Left ventricle myocardium inferior (tissue), 1 donor: ENCODE measurements at places on chromosomes 2 and 18. TPM values are rescaled to one million over a fixed set of nuclear protein-coding genes. Genes with fewer than 3 reads are reported as not detected.

Gene AOX1
- 3.6 TPM for total RNA-seq

Gene PARD3B
- 9.1 TPM for total RNA-seq

Gene AGFG1
- total RNA-seq = 50.4 TPM

Gene SRD5A2
- total RNA-seq = not detected

Gene ALPG
- not detected for total RNA-seq

Gene FN1
- 154 TPM for total RNA-seq

Gene RND3
- total RNA-seq = 26.9 TPM

Gene ANTXR1
- 23.3 TPM for total RNA-seq

Gene C2orf78
- total RNA-seq = not detected

Gene ACTG2
- 1.6 TPM for total RNA-seq

Gene MC2R
- not detected for total RNA-seq

Gene LCT
- total RNA-seq = not detected

Gene RAB6C
- total RNA-seq = 0.16 TPM

Gene REG3G
- not detected for total RNA-seq

- no peak for DNase-seq
- H3K27me3 ChIP-seq = no peaks in the 10 kb centered on the region
- H3K4me1 ChIP-seq = peaks cover 19% of the 10 kb centered on the region
- no peak overlapping the region for H3K27ac ChIP-seq
These were observed 16.6 kb downstream of the ITGB1BP1 start for GRCh38 chr2:9406529-9407362.

- no peaks in the 10 kb centered on the region for H3K4me1 ChIP-seq
- no peaks in the 10 kb centered on the region for H3K27me3 ChIP-seq
- H3K36me3 ChIP-seq = no peaks in the 10 kb centered on the region
- no peak for DNase-seq
- no peak overlapping the region for H3K4me3 ChIP-seq
- H3K27ac ChIP-seq = no peak overlapping the region
These were observed 396.9 kb upstream of the LRATD1 start for GRCh38 chr2:14235667-14236066.

DNA sequence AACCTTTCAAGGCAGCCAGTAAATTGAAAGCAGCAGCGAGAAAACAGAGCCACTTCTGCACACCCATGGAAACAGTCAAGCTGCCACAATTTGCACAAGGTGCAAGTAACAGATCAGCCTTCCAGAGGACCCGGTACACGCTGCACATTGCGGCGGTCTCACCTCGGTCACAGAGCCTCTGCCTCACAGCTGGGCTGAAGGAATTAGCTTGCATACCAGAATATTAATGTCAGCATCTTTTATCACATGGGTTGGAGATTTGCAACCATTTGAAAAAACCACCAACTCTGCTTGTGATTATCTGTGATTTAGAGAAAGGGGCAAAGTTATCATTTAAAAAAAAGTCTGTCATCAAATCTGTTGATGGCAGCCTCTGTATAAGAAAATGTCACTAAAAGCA is 330.5 kb upstream of the TCF4 start:
- H3K27me3 ChIP-seq = no peaks in the 10 kb centered on the region
- H3K4me3 ChIP-seq = no peak overlapping the region
- no peaks in the 10 kb centered on the region for H3K36me3 ChIP-seq
- no peaks in the 10 kb centered on the region for H3K4me1 ChIP-seq

- no peak overlapping the region for H3K27ac ChIP-seq
- H3K4me1 ChIP-seq = peaks cover 36% of the 10 kb centered on the region
- no peak for DNase-seq
- no peak overlapping the region for H3K4me3 ChIP-seq
These were observed 46.5 kb downstream of the SMAD4 start for GRCh38 chr18:51076503-51076902.

GRCh38 chr2:226426292-226426736 is 373.3 kb downstream of the IRS1 start:
- H3K27me3 ChIP-seq = no peaks in the 10 kb centered on the region
- no peaks in the 10 kb centered on the region for H3K36me3 ChIP-seq
- DNase-seq = no peak
- H3K4me1 ChIP-seq = no peaks in the 10 kb centered on the region

- no peak for DNase-seq
- H3K27ac ChIP-seq = no peak overlapping the region
- H3K27me3 ChIP-seq = peaks cover 13% of the 10 kb centered on the region
- H3K4me3 ChIP-seq = no peak overlapping the region
- no peaks in the 10 kb centered on the region for H3K4me1 ChIP-seq
These were observed 571.0 kb downstream of the TSN start for GRCh38 chr2:122326471-122326870.

GRCh38 chr18:13545955-13546354 is 180.4 kb downstream of the FAM210A start:
- no peak overlapping the region for H3K4me3 ChIP-seq
- no peaks in the 10 kb centered on the region for H3K27me3 ChIP-seq
- H3K4me1 ChIP-seq = peaks cover 72% of the 10 kb centered on the region
- H3K27ac ChIP-seq = no peak overlapping the region
- no peaks in the 10 kb centered on the region for H3K36me3 ChIP-seq

- no peak for DNase-seq
- H3K27me3 ChIP-seq = peaks cover 23% of the 10 kb centered on the region
- H3K4me3 ChIP-seq = no peak overlapping the region
- H3K4me1 ChIP-seq = peaks cover 45% of the 10 kb centered on the region
- H3K27ac ChIP-seq = peak overlapping the region; percentile 83
These were observed 4.8 kb downstream of the APOB start for GRCh38 chr2:21039080-21039556.

DNA sequence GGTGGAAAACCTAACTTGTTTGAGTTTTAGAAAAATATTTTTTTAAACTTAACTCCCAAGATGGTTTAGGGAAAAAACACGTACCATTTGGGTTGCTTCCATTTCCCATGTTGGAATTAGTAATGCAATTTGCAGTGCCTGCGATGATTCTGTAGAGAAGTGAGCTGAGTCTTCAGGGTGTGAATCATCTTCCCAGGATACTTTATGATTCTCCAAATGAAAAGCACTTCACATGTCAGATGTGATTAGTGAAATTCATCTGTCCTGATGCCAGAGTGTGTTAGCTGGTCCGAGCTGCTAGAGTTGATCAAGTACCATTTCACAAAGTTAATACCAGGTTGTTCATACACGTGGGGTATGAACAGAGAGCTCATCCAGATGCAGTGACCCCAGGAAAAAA is 59.1 kb downstream of the ACOXL start:
- H3K27ac ChIP-seq = no peak overlapping the region
- no peak for DNase-seq
- H3K27me3 ChIP-seq = peaks cover 12% of the 10 kb centered on the region
- H3K36me3 ChIP-seq = no peaks in the 10 kb centered on the region
- H3K4me3 ChIP-seq = no peak overlapping the region

GRCh38 chr18:46072959-46073358 is 899 bp upstream of the PSTPIP2 start:
- peaks cover 8% of the 10 kb centered on the region for H3K36me3 ChIP-seq
- H3K27ac ChIP-seq = no peak overlapping the region
- H3K4me1 ChIP-seq = peaks cover 38% of the 10 kb centered on the region
- no peak for DNase-seq
- H3K27me3 ChIP-seq = no peaks in the 10 kb centered on the region
- H3K4me3 ChIP-seq = peak overlapping the region; percentile 76

DNA sequence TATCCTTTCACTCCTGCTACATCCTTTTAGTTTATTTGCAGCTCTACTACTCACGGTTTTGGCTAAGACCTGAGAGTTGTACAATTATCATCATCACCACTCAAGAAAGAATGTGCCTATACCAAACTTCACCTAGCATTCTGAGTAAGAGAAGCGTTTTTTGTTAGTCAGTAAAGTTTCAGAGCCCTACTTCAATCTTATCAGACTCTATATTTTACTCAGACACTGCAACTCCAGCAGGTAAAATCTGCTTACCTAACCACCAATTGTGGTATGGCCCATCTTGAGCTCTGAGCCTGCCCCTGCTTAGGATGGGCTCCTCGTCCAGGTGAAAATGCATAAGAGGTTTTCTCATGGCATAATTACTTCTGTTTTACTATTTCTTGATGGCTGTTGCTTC is 37.1 kb downstream of the ICOS start:
- no peak for DNase-seq
- no peak overlapping the region for H3K27ac ChIP-seq

GRCh38 chr18:13572721-13573120 is 153.6 kb downstream of the FAM210A start:
- H3K36me3 ChIP-seq = no peaks in the 10 kb centered on the region
- H3K27me3 ChIP-seq = no peaks in the 10 kb centered on the region
- peaks cover 12% of the 10 kb centered on the region for H3K4me1 ChIP-seq
- no peak for DNase-seq
- H3K27ac ChIP-seq = no peak overlapping the region

GRCh38 chr18:35458677-35459441 is 38.9 kb downstream of the INO80C start:
- H3K4me1 ChIP-seq = peaks cover 64% of the 10 kb centered on the region
- peak overlapping the region; percentile 82 for H3K27ac ChIP-seq
- H3K27me3 ChIP-seq = no peaks in the 10 kb centered on the region
- no peaks in the 10 kb centered on the region for H3K36me3 ChIP-seq
- no peak overlapping the region for H3K4me3 ChIP-seq

DNA sequence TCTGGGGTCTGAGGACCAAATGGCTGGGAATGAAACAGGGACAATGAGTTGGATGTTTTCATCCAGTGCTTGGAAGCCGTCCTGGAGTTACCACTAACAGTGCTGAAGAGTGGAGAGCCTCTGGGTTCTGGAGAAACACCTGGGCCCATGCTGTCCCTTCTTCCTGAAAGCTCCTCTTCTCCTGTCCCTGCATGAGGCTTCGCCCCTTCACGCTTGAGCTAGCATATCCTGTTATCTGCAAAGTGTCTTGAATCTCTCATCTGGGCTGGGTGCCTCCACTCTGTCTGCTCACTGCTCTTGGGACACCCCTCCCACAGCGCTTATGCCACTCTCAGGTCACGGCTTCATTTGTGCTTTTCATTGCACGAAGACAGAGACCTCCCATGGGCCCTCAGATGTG is 154.5 kb downstream of the MYCN start:
- DNase-seq = no peak
- peaks cover 7% of the 10 kb centered on the region for H3K4me1 ChIP-seq
- H3K27ac ChIP-seq = no peak overlapping the region

- no peak for DNase-seq
- H3K27ac ChIP-seq = no peak overlapping the region
- H3K36me3 ChIP-seq = no peaks in the 10 kb centered on the region
- H3K4me1 ChIP-seq = no peaks in the 10 kb centered on the region
- no peak overlapping the region for H3K4me3 ChIP-seq
These were observed 341.9 kb upstream of the SALL3 start for GRCh38 chr18:78637442-78638402.

GRCh38 chr18:73366713-73367112 is 498.9 kb upstream of the NETO1 start:
- H3K27ac ChIP-seq = no peak overlapping the region
- H3K36me3 ChIP-seq = no peaks in the 10 kb centered on the region
- H3K4me3 ChIP-seq = no peak overlapping the region
- DNase-seq = no peak
- no peaks in the 10 kb centered on the region for H3K4me1 ChIP-seq

GRCh38 chr18:31609886-31610285 is 18.2 kb downstream of the TTR start:
- H3K27me3 ChIP-seq = no peaks in the 10 kb centered on the region
- H3K27ac ChIP-seq = no peak overlapping the region
- DNase-seq = no peak
- H3K4me3 ChIP-seq = no peak overlapping the region
- no peaks in the 10 kb centered on the region for H3K36me3 ChIP-seq

DNA sequence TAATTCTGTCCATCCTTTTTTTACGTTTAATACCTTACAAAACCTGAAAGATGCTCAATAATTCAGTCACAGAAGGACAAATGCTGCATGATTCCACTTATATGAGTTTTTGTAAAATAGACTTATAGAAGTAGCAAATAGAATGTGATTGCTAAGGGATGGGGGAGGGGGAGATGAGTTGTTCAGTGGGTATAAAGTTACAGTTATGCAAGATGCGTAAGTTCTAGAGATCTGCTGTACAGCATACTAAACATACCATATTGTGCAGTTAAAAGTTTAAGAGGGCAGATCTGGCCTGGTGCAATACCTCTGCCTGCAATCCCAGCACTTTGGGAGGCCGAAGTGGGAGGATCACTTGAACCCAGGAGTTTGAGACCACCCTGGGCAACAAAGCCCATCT is 78.8 kb downstream of the TET3 start:
- H3K27me3 ChIP-seq = no peaks in the 10 kb centered on the region
- no peak overlapping the region for H3K27ac ChIP-seq
- DNase-seq = no peak
- peaks cover 8% of the 10 kb centered on the region for H3K4me1 ChIP-seq

GRCh38 chr2:234047361-234047760 is 3.1 kb upstream of the SPP2 start:
- no peaks in the 10 kb centered on the region for H3K4me1 ChIP-seq
- no peak overlapping the region for H3K27ac ChIP-seq
- H3K4me3 ChIP-seq = no peak overlapping the region

DNA sequence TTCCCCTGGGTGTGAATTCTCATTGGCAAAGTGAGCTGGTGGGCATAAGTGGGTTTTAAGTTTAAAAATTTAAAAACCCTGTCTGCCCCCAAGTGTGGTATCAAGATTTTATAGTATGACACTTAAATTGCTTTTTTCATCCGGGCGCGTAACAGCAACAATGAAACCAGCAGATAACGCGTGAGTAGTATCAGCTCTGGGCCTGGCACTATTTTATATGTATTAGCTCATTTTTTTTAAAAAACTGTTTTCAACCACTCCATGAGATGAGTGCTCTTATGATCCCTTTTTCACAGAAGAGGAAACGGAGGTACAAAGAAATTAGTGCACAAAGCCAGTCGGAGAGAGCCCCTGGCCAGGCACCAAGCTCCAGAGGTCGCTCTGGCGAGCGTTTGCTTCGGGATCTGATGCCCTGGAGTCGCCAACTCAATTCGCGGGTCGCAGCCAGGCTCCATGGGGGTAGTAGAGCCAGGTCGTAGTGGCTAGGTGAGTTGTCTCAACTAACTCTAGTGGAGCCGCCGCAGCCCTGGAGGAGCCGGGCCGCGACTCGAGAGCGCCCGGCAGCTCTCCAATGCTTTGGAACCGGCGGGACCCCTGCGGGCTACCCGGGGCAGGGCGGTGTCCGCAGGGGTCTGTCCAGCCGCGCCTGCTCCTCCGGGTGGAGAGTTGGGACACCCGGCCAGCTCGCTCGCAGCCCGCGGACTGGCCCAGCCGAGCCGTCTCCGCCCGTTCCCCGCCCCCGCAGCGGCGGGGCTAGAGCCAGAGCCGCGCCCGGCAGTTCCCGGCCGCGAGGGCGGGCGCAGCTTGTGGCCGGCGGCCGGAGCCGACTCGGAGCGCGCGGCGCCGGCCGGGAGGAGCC is at the start of gene IL1R1:
Gene IL1R1, plus strand, starts transcription at position 777 of the 859 bp plus-strand sequence. CDS start 14,979 bp downstream, outside the sequence.
- H3K27me3 ChIP-seq = no peaks in the 10 kb centered on the region
- H3K27ac ChIP-seq = peak within 1 kb of the TSS; percentile 93
- peaks cover 19% of the 10 kb centered on the region for H3K36me3 ChIP-seq

- no peak for DNase-seq
- no peak overlapping the region for H3K4me3 ChIP-seq
- H3K27ac ChIP-seq = no peak overlapping the region
- peaks cover 19% of the 10 kb centered on the region for H3K4me1 ChIP-seq
These were observed 156.6 kb downstream of the INO80D start for GRCh38 chr2:205929246-205929942.

GRCh38 chr2:237600205-237600846 is 9.8 kb upstream of the RAB17 start:
- peak overlapping the region; percentile 90 for H3K27ac ChIP-seq
- peaks cover 55% of the 10 kb centered on the region for H3K4me1 ChIP-seq
- peak overlapping the region; percentile 38 for H3K4me3 ChIP-seq
- peak; percentile 62 for DNase-seq
- H3K27me3 ChIP-seq = no peaks in the 10 kb centered on the region

GRCh38 chr18:77995593-77995992 is 745.9 kb downstream of the GALR1 start:
- H3K4me3 ChIP-seq = no peak overlapping the region
- DNase-seq = no peak
- H3K27me3 ChIP-seq = peaks cover 4% of the 10 kb centered on the region
- no peaks in the 10 kb centered on the region for H3K36me3 ChIP-seq

- H3K27ac ChIP-seq = no peak overlapping the region
- peaks cover 50% of the 10 kb centered on the region for H3K27me3 ChIP-seq
- DNase-seq = no peak
These were observed 5.1 kb upstream of the ASIC4 start for GRCh38 chr2:219508971-219509779.
